ENCODE measurements at places on chromosomes 4 and X.
A peak's percentile ranks its signal among the peaks of the same experiment; 100 is the strongest.

DNA sequence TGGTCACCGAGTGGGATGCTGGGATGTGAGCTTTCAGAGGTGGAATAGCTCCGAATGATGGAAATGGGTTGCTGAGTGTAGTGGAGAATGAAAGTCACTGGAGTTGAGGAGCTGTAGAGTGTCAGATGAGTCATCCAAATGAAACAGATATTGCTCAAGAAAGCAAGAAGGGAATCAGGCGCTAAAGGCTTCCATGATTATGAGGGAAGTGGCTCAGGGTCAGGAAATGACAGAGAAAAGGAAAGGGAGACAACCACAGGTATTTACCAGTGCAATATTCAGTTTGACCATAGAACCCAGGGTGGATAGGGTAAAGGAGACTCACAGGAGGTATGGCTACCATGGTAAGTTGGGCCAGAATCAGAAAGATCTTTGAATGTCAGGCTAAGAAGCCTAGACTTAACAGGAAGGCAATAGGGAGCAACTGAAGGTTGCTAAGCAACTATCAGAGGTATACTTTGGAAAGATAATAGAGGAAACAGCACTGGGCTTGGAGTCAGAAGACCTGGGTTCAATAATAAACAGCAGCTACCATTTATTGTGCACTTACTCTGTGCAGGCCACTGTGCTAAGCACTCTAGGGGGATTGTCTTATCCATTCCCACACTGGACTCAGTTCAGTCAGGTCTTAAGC lies 11.7 kb downstream of the LAS1L start:
- no peak for DNase-seq

DNA sequence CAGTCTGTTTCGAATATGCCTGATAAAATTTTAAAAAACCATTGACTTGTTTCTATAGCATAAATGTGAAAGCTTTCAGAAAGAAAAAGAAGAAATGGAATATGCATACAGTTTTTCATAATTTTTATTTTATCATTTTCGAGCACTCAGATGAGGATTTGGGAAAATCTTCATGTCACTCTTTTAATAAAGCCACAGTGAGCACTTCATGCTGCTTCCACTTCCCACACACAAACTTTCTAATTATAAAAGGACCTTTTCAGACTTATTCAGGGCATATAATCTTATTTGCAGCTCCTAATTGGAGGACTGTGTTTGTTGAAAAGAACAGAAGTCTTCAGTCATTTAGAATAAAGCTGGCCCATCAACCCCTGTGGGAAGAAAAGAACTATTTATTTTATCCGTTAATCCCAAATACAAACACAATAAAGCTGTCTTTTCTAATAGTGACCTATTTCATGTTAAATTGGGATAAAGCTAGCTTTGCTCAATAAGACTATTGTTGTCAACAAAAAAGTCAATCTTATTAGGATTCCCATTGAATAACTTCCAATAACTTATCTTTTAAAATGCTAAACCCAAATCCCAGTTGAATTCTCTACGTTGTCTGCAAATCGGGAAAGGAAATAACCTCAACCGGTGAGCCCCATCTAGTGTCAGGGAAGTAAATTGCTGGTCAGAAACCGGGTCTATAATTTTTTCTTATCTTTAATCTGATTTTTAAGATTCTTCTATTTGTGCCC lies 211.5 kb downstream of the PDGFRA start:
- no peak for DNase-seq

DNA sequence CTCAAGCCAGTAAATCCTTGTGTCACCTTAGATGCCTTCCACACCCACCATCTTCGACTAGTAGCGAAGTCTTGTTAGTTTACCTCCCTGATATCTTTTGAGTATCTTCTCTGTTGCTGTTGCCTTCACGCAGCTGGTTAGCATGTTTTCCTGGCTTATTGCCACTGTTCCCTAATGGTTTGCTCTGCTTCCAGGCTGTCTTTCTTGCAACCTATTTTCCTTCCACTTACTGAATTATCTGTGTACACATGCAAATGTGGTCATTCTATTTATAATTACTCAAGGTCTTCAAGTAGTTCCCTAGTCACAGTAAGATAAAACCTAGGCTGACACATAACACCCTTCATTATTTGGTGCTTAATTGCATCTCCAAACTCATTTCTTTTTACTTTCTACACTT lies 89.5 kb downstream of the UGT8 start:
- no peak for DNase-seq

GRCh38 chr4:8311101-8312068 lies 41.8 kb downstream of the HTRA3 start:
- DNase-seq, result no peak

GRCh38 chrX:150362599-150363481 lies at the start of gene MAMLD1:
MAMLD1 (plus strand) TSS chrX:150363317; CDS start chrX:150445517, 82,200 bp downstream.
- peak; percentile 69 for DNase-seq

- DNase-seq, result no peak
Observed at GRCh38 chrX:31222946-31223345, 151.1 kb upstream of the FTHL17 start.
